Substantia nigra (tissue), 51 donors: ENCODE measurements at places on chromosomes 11 and 22.

GRCh38 chr11:66823700-66824099, 19.5 kb upstream of the RCE1 start:
- DNase-seq = no peak

DNA sequence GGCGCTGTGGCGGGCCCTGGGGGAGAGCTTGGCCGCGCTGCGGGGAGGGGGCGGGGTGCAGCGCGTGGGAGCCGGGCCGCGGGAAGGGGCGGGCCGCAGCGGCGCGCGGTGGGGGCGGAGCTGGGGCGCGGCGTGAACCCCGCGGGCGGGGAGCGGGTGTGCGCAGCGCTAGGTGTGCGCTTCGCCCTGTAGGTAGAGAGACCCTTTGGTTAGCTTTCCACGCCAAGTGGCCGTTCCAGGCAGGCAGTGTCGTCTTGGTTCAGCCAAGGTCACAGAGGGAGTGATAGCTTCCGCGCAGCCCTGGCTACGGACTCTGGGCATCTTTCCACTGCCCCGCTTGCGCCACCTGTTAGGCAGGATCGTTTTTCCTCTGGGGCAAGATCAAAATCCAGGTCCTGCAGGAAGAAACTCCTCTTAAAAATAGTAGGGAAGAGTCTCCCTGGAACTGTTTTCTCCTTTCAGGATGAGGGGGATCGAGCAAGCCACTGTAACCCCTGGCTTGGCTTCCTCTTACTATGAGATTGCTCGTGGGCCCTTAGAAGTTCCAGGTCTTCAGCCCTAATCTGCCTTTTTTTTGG, 434 bp downstream of the BANF1 start:
- DNase-seq = peak; percentile 65

DNA sequence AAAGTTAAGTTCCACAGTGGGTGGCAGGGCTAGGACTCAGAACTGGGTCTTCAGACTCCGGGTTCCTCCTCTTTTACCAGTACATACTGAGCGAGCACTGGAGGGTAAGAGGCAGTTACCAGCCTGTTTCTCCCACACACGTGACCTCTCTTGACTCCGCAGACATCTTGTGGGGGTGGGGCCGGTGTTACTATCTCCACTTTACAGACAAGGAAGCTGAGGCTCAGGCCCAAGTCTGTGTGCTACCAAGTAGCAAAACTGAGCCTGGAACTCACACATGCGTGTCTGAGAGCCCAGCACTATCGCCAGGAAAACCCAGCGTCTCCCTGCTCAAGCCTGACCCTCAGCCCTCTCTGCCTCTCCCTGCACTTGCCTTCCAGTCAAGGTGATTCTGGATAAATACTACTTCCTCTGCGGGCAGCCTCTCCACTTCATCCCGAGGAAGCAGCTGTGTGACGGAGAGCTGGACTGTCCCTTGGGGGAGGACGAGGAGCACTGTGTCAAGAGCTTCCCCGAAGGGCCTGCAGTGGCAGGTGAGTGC, 16.0 kb upstream of the SMIM35 start:
- DNase-seq = no peak

DNA sequence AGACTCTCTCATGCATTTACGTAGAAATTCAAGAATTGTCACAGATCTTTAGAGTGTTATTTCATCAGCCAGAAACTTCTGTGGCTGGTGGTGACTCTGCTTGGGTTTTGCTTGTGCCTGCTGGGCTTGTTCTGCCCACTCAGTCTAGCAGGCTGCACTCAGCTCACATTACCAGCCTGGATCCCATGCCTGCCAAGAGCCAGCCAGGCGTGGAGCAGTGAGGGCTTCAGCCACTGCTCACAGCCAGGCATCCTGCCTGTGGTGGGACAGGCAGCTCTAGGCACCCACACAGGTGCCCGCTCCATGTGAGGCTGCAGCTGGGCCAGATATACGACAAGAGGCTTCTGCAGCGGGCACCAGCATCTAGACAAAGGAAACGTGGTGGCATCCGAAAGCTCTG, 1213.3 kb upstream of the RAG2 start:
- DNase-seq = no peak

GRCh38 chr11:80330264-80330663, 889.4 kb upstream of the TENM4 start:
- DNase-seq = no peak

DNA sequence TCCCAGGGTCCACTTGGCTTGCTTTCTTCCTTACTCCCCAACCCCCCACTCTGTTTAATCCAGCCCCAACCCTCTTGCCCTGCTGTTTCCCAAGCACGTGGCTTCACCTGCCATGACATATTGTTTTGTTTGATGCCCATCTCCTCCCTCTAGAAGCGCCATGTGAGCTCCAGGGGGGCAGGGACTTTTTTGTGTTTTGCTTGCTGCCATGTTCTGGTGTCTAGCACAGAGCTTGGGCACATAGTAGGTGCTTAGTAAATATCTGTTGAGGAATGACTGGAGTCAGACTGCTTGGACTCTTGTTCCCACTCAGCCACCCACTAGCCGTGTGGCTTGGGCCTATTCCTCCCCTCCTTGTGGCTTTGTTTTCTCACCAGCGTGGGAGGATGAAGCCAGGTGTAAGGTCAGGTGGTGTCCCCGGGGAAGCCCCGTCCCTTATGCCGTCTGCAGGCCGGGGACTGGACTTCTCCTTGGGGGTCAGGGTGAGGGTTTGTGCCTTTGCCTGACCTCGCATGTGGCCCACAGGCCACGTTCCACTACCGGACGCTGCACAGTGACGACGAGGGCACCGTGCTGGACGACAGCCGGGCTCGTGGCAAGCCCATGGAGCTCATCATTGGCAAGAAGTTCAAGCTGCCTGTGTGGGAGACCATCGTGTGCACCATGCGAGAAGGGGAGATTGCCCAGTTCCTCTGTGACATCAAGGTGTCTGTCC, 3.8 kb downstream of the AIP start:
- no peak for DNase-seq
